ENCODE measurements at places on chromosomes 7 and 10. TPM values are rescaled to one million over a fixed set of nuclear protein-coding genes. Genes with fewer than 3 reads are reported as not detected.

PAPOLB gene
- total RNA-seq = 0.17 TPM

PLAU gene
- 6.9 TPM for total RNA-seq

C10orf143 gene
- total RNA-seq = 2.0 TPM

ANKRD7 gene
- total RNA-seq = 4.2 TPM

NEUROD6 gene
- not detected for total RNA-seq

HOXA9 gene
- total RNA-seq = not detected

CCL24 gene
- total RNA-seq = not detected

OR2A7 gene
- 1.2 TPM for total RNA-seq

SFXN2 gene
- 24.6 TPM for total RNA-seq

NPFFR1 gene
- total RNA-seq = 0.02 TPM

BAZ1B gene
- 122 TPM for total RNA-seq

HOXA11 gene
- not detected for total RNA-seq

BMS1 gene
- total RNA-seq = 35.9 TPM

AQP1 gene
- total RNA-seq = 0.37 TPM

ZNF273 gene
- 10.1 TPM for total RNA-seq

DNA sequence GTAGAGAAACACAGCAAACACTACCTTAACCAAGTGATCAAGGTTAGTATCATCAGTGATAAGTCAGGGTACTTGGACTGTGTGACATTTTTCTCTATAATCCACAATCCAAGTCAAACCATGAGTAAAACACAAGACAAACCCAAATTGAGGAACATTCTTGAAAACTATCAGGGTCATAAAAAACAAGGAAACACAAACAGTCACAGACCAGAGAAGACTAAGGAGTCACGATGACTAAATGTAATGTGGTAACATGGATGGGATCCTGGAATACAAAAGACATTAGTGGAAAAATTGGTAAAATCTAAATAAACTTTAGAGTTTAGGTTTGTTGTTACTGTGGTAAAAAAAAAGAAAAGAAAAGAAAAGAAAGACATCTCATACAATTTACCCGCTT lies 103.8 kb downstream of the ARMH3 start:
- DNase-seq = no peak

GRCh38 chr7:65896279-65896870 lies 23.5 kb downstream of the VKORC1L1 start:
- no peak for DNase-seq

DNA sequence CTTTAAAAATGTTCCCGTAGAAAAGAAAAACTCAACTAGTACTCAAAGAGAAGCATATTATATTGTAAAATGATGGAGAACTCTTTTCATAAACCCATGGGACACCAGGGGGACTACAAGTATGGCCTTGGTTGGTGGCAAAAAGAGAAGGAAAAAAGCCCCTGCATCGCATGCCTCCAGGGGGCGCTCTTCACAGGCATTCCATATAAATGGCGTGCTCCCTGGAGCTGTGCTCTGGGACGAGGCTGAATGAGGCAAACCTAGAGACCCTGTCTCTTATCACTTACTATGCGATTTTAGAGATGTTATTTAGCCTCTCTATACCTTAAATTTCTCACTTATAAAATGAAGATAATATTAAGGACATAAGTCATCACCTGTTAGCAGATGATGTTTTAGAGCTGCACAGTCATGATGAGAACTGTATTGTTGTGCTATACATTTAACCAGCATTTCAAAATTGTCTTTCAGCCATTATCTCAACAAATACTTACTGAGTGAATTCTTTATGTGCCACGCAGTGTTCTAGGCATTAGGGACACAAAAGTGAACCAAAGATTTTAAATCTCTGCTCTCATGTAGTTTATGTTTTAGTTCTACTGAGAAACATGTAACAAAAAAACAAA lies 105.8 kb downstream of the ARHGAP21 start:
- peak; percentile 74 for DNase-seq

DNA sequence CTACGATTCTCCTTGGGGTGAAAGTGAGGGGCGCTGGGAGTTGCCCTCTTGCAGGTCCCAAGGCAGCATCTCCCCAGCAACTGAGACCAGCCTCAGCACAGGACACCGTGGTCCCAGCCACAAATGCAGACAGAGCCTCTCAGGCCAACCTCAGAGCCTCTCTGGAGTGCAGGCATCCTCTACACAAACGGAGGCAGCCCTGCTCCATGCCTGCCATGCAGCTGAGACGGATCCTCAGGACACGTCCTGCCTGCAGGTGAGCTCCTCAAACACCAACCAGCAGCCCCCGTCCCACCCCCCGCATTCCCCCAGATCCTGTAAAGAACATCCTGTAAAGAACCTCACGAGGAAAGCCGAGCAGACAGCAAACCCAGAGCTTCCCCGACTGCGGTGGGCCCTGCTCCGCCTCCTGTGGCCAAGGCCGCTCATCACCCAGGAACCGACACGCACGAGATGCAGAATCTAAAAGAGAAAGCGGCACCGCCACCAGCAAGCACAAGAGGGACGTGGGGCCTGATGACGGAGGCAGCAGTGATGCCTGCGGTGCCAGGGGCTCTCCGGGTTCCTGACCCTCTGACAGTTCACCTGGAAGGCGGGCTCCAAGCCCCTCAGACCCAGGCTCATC lies 186.9 kb downstream of the PTPRN2 start:
- no peak for DNase-seq

- no peak for DNase-seq
Observed at GRCh38 chr10:99233000-99233688, 2.5 kb downstream of the HPSE2 start.

- DNase-seq = no peak
Observed at GRCh38 chr10:63689768-63690167, 168.6 kb downstream of the REEP3 start.

- DNase-seq = no peak
Observed at GRCh38 chr10:131124945-131125344, 186.6 kb downstream of the TCERG1L start.

GRCh38 chr7:139915864-139916716 lies 87.0 kb downstream of the TBXAS1 start:
- DNase-seq = peak; percentile 71

- DNase-seq = no peak
Observed at GRCh38 chr10:111837985-111838384, 345.6 kb downstream of the GPAM start.

GRCh38 chr7:12130609-12131008 lies 80.5 kb upstream of the TMEM106B start:
- DNase-seq = no peak

DNA sequence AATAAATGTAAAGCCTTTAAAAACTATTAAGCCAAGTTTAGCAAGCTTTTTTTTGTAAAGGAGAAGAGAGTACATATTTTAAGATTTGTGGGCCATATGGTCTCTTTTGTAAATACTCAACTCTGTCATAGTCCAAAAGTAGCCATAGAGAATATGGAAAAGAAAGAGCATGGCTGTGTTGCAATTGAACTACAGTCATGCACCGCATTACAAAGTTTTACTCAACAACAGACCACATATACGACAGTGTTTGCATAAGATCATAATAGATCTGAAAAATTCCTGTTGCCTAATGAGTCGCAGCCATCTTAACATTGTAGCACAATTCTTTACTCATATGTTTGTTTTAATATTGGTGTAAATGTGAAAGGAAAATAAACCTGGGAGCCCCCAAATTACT lies 440.8 kb downstream of the HTR7 start:
- DNase-seq = no peak

DNA sequence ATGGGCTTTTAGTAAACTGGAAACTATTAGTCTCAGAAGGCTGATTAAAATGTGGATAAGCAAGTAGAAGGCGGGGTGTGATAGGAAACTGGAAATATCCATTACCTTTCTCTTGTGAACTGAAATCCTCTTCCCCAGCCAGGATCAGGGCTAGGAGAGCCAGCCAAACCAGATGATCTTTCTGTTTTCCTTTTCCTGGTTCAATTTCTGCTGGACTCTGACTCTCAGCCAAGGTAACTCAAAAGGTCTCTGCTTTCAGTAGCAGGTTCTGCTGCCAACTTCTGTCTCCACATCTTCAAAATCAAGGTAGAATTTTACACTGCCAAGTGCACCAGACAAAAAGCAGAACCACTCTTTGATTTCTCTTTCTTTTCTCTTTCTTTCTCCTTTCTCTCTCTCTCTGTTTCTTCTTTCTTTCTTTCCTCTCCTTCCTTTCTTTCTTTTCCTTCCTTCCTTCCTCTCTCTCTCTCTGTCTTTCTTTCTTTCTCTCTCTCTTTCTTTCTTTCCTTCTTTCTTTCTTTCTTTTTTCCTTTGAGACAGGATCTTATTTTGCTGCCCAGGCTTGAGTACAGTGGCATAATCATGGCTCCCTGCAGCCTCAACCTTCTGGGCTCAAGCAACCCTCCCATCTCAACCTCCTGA lies 30.8 kb downstream of the OTUD1 start:
- no peak for DNase-seq

DNA sequence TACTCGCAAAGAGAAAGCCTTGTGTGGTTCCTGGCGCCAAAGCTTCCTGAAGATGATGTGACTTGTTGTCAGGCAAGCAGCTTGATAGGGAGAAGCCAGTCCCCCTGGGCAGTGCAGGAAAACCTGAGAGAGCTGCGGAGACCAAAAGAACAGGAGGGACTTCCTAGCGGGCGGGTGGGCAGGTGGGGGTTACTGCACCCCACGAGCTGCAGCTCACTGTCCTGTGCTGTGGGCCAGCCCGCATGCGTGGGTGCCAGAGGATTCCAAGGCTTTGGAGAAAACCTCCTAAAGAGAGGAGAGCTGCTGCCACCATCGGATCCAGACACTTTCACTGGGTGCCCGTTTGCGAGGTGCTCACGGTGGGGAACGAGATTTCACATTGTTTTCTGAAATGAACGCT lies 145.1 kb downstream of the ACTR3B start:
- no peak for DNase-seq

GRCh38 chr10:7301006-7301778 lies 109.6 kb downstream of the SFMBT2 start:
- peak; percentile 12 for DNase-seq

DNA sequence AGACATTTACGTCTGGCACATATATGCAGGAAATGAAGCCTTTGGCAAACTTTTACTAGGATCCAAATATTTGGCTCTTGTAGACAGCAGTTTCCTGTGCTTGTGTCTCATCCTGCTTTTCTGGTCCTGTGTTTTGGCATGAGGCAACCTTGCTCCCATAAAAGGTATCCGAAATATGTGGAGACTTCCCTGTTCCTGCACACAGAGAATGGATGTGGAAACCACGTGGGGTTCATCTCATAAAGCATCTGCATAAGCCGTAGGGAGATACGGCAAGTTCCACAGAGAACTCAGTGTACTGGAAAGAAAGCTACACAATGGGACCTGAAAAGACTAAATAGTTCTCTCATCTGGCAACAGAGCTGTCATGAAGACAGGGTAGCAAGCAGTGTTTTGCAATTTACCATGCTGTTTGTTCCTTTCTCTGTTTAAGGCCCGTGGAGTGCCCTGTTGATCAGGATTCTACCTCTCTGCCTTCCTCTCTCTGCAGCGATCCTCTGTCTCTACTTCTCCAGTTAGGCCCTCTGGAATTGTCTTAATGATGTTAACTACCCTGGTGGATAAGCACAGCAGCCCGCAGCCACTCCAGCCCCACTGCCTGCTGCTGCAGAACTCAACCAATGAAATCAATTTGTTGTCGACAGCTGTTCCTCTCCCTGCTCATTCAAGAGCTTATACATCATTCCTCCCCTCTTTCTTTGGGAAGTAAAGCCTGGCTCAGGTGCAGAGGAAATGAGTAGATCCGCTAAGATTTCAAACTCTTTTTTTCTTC lies 293.6 kb downstream of the CSTF2T start:
- DNase-seq = no peak

GRCh38 chr10:45395554-45395953 lies 21.5 kb downstream of the ALOX5 start:
- no peak for DNase-seq

- DNase-seq = peak; percentile 12
Observed at GRCh38 chr7:126840869-126841268, 411.9 kb downstream of the GRM8 start.

- no peak for DNase-seq
Observed at GRCh38 chr10:72086466-72087391, 1.6 kb downstream of the SPOCK2 start.

DNA sequence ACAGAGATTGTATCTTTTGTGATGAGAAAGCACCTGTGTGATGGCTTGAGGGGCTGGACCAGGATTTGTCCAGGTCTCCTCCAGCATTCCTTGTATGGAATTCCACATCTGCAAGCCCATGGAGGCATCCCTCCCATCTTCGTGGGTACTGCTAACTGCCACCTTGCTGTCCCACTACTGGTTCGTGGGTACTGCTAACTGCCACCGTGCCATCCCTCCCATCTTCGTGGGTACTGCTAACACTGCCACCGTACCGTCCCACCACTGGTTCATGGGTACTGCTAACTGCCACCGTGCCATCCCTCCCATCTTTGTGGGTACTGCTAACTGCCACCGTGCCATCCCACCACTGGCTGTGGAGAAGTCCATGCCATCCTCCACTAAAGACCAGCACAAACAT lies 111.7 kb downstream of the LARP4B start:
- DNase-seq = no peak

DNA sequence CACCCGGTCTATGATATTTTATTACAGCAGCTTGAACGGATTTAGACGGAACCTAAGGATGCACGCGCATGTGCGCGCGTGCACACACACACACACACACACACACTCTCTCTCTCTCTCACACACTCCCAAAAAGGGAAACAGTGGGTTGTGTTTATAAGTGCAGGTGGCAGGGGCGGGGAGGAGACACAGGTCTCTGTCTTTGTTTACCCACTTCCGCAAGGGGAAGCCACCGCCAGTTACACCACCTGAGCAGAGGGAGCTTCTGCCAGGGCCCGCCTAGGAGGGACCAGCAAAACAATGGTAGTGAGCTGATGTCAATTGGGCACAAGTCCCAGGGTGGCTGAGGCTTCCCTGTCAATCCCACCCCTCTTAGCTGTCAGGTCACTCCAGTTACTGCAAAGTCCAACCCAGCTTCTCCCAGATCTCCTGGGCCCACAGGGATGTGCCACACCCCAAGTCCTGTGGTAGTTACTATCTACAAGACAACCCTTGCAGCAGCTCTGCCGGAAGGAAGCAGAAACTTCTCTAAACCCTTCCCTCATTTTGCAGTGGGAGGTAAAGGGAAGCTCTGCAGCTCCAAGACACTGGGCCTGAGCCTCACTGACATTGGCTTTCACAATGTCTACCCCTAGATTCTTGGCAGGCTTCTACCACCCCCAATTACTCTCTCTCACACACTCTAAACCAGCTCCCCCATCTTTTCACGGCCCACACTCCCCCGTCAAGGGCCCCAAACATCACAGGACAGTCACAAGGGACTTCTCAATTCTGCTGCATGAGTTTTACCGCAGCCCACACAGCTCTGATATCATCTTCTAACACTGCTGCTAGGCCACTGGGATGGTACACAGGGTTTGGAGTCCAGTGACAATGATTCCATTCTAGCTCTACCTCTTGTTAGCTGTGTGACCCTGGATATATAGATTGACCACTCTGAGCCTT lies 17.6 kb downstream of the ANXA11 start:
- DNase-seq = no peak

DNA sequence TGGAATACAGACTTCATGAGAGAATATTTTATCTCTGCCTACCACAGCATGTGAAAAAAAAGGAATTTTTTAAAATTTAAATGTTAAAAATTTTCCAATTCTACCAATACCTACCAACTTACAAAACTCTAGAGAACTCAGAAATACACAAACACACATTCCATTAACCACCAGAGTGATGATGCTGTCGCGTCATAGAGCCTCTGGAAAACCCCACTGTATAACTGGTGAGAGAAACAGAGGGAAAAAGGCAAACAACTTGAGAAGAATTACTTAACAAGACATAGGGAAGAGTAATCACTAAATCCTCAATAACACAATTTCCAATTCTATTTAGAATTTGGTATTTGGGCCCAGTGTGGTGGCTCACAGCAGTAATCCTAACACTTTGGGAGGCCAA lies 6.2 kb upstream of the SPOCK2 start:
- DNase-seq = no peak
